ENCODE measurements at places on chromosomes 16 and 17. TPM values are rescaled to one million over a fixed set of nuclear protein-coding genes. Genes with fewer than 3 reads are reported as not detected.

DNA sequence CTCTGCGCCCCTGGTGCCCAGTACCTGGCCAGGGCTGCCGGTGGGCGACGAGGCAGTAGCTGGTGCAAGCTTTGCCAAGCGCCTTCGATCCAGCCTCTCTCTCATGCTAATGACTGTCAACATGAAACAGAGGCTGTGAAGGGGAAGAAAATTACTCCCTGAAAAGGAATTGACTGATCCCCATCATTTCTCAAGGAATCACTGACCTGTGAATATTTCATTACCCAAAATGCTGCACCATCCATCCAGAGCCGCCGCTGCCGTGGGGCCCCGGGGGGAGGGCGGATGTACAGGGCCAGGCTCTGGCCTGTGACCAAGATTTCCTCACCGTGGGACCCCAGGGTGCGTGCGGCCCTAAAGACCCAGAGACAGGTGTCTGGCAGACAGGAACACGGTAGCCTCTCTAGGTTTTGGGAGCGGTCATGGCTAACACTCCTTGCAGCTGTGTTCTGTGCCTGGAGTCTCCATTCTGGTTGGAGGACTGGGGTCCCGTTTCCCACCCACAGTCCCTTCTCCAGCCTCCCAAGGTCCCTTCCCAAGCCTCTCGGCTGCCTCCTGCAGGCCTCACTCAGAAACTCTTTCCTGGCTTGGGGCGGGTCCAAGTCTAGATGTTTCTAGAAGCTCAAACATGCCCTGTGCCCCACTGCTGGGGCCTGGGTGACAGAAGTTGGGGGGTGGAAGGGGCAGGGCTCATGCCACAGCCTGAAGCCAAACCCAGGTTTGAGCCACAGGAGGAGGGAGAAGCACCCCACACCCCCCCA, 73.3 kb downstream of the ENGASE start:
- DNase-seq = no peak

- DNase-seq = no peak
These were observed 144.5 kb downstream of the CLEC16A start for GRCh38 chr16:11088831-11089230.

- DNase-seq = no peak
These were observed 69.8 kb downstream of the YPEL2 start for GRCh38 chr17:59401274-59401673.

- no peak for DNase-seq
These were observed 4.8 kb downstream of the GSG1L2 start for GRCh38 chr17:9817086-9817485.

DNA sequence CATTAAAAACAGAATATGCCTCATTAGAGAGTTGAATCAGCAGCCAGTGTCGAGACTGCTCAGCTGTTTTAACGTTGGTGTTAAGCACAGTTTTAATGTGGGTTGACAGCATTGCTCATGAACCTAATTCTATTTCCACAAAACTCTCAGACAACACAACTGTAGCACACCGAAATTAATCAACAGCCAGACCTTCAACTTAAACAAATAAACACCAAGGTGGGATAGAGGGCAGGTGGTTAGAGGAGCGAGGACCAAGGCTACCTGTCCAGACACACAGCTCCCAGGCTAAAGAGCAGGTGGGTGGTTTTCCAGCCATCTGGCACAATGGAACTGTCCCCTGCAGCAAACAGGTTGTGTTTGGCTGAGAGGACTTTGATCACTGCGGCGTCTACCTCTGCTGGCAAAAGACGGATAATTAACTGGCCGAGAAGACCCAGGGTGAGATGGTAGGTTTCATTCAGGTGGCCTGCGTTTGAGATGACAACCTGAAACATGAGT, 69.6 kb upstream of the ATP2A3 start:
- no peak for DNase-seq

DNA sequence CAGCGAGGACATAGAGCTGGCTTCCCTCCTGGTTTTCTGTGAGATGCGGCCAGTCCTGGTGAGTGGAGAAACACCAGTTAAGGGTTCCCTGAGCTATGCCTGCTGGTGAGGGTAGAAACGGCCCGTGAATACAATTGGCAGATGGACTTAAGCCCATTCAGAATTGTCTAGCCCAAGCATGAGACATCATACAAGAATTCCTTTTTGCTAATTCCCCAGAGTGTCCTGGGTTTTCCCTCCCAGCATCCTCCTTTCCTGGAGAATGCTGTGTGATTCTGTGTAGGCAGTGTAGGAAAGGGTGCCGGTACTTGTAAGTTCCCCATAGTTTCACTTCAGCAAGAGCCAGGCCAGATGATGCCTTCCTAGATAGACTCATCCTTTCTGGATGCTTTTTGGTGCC, 65.1 kb downstream of the SDR42E1 start:
- DNase-seq = no peak

GRCh38 chr17:31560616-31561235, 169.3 kb downstream of the RAB11FIP4 start:
- DNase-seq = no peak

Gene BAIAP2
- total RNA-seq = 281 TPM

DNA sequence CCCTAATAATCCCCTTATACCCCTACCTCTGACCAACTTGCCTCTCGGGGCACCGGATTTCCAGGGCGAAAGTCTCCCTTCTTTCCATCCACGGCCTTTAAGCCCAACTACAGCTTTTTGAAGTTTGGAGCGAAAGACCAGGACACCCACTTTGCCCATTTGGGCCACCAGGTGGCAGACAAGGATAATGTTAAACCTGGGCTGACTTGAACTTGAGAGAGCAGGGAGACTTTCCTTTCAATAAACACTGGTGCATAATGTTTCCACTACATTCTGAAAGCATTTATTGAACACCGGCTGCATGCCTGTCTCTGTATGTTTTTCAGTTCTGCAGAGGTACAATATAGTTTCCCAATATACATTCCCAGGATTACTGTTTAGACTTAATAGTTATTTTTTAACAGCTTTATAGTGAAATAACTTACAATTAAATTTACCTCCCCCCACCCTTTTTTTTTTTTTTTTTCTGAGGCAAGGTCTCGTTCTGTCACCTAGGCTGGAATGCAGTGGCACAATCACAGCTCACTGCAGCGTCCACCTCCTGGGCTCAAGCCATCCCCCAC, 6.9 kb upstream of the CES3 start:
- DNase-seq = no peak

Gene KAT8
- total RNA-seq = 100 TPM

DNA sequence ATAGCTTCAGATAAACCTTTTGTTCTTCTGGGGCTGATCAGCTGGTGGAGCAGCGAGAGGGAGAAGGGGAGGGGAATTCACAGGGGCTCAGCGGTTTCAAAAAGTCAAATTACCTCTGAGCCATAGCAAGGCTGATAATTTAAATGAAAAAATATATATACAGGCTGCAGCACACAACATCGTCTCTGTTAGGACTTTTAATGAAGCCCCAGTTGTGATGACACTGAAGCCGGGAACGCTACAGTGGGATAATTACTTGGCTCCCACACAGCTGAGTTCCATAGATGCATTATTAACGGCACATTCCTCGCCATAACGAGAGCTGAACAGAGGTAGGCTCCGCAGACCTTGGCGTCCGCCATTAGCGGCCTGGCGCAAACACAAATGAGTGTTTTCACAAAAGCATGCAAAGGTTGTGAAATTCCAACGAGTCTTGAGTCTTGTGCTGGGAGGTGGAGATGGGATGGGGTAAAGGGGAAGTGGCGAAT, 216.0 kb downstream of the C16orf78 start:
- no peak for DNase-seq

DNA sequence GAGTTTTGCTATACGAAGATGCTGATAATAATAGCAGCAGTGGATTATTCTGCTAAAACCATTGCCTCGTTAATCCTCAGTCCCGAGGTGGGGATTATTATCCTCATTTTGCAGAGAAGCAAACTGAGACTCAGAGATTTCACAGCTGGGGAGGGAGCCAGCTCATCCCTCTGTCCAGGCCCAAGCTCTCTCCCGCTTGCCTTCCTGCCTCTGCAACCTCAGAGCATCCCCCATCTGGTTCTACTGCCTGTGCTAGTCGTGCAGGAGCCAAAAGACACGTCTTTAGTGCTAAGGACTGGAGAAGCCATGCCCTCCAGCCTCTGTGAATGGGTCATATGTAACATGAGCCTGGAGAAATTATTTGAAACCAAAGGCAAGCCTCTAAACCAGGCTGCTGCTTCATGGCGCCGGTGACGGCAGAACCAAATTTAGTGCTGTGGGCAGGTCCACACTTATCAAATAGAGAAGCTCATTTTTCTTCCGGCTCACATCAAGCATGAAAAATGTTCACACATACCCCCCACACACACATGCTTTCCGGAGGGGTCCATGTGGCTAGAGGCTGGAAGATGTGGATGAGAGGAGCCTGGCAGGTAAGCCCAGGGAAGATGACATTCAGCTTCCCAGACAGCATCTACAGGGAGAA, 13.5 kb downstream of the MAPT start:
- DNase-seq = no peak

Gene TMEM88
- total RNA-seq = 4.8 TPM

DNA sequence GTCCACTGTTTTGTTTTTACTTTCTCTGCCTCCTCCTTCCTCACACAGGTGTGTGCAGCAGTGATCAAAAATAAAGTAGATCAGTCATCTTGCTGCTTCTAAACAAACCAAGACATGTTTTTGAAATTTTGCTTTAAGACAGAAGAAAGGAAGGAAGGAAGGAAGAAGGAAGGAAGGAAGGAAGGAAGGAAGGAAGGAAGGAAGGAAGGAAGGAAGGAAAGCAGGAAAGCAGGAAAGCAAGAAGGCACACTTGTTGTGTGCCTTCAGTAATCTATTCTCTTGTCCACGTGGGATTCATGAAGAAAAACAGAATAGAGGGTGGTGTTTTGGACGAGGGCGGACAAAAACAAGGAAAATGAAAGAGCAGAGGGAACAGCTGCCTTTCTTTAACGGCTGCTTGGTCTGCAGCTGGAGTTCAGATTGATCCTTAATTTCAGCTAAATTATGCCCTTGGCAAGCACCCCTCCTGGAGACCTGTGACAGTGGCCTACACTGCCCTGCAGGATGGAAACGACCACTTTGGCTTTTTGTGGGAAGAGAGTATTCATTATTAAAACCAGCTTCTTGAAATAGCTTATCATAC, 188.5 kb upstream of the IRX3 start:
- no peak for DNase-seq

Gene KIF18B
- 2.9 TPM for total RNA-seq

DNA sequence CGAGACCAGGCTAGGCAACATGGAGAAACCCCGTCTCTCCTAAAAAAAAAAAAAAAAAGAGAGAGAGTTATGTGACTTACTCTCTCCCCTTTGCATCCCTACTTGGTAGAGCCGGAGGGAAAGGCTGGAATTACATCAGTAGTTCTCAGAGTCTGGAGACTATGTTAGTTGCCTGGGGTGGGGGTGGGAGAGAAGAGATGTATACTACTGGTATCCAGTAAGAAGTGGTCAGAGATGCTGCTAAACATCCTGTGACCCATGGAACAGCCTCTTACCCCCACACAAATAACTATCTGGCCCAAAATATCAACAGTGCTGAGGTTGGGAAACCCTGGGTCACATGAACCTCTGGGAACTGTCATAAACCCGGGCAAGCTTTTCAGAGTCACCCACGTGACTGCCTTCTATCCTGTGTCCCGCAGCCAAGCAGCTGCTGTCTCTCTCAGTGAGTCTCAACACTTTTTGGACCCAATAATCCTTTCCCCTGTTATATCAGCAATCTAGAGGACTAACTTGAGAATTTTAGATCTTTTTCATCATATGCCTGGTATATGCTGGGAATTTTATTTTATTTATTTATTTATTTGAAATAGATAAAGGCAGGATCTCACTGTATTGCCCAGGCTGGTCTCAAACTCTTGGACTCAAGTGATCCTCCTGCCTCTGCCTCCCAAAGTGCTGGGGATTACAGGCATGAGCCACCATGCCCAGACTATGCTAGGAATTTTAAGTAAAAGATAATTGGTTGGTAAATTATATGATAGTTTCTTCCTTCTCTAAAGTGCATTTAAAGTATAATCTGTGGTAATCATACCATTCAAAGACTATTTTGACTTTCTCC, 8.7 kb downstream of the EIF1 start:
- DNase-seq = peak; percentile 87

Gene ELAC2
- total RNA-seq = 86.5 TPM

DNA sequence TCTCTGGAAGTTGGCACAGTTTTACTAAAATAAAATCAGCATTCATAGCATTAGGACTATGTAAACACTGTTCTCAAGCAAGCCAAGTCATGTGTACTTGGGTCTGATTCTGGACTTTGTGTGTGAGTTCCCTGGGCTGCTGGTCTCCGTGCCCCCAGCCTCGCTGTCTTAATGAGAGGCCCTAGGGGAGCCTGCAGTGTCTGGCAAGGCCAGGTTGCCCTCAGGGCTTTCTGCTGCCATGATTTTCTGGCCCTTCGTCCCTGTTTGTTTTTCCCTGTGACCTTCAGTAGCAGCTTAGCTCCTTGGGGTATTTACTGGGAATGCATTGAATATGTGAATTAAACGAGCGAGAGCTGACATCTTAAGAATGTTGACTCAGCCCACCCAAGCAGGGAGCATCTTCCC, 161.8 kb downstream of the RPTOR start:
- no peak for DNase-seq

All from suprapubic skin (tissue), 4 donors.